ENCODE measurements at places on chromosomes 5 and 9. TPM values are rescaled to one million over a fixed set of nuclear protein-coding genes. Genes with fewer than 3 reads are reported as not detected.

DNA sequence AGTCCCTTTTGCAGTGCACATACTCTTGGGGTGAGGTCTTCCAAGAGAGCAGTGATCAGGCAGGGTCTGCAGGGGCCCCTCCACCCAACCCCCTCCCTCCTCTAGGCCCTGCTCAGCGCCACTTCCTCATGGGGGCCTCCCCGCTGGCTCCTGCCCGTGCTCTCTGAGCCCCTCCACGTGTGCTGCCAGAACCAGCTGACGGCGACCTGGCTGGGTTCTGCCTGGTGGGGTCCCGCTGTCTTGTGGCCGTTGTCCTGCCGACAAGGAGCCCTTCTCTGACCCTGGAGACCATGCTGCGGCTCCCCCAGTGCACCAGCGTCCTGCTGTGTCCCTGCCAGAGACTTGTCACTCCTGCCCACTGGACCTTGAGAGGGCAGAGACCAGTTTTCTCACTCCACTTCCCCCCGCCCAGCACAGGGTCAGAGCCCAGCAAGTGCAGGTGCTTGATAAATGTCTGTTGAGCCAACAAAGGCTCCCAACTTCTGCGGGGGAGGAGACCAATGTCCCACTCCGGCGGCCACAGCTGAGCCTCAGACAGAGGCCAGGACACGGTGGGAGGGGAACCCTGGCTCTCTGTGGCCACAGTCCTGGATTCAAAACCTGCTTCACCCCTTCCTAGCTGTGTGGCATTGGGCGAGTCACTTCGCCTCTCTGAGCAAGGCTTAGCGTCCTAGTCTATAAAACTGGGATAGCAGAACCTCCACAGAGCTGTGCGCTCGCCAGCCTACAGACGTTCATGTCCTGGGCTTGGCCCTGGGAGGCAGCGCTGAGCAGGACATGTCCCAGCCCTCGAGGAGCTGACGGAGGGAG lies 24.8 kb downstream of the SARDH start:
- no peak for DNase-seq

DNA sequence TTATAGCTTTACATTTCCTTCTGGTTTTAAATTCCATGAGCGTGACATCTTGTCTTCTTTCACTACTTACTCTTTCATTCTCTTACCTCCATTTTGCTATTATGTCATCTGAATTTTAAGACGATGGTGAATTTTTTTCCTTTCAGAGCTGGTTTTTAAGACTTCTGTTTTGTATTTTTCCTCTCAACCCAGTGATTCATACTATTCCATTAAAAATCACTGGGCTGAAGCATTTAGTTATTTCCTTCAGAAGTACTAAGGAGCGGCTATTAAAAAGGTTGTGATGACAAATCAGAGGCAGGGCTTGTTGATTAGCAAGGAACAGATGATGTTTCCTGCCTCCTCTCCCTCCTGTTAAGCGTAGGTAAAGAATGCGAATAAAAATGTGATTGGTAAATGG lies 16.5 kb downstream of the AGXT2 start:
- DNase-seq = no peak

SNX18 gene
- polyA plus RNA-seq = 18.2 TPM

TNFAIP8 gene
- 3.5 TPM for polyA plus RNA-seq

PCDHB10 gene
- polyA plus RNA-seq = 11.6 TPM

GRXCR2 gene
- not detected for polyA plus RNA-seq

Data from spinal cord (tissue), 10 donors.